T-helper 22 cell (primary cell): ENCODE measurements at places on chromosomes 1 and 21.

GRCh38 chr1:225825607-225826007 lies 15.7 kb downstream of the EPHX1 start:
- DNase-seq = no peak

DNA sequence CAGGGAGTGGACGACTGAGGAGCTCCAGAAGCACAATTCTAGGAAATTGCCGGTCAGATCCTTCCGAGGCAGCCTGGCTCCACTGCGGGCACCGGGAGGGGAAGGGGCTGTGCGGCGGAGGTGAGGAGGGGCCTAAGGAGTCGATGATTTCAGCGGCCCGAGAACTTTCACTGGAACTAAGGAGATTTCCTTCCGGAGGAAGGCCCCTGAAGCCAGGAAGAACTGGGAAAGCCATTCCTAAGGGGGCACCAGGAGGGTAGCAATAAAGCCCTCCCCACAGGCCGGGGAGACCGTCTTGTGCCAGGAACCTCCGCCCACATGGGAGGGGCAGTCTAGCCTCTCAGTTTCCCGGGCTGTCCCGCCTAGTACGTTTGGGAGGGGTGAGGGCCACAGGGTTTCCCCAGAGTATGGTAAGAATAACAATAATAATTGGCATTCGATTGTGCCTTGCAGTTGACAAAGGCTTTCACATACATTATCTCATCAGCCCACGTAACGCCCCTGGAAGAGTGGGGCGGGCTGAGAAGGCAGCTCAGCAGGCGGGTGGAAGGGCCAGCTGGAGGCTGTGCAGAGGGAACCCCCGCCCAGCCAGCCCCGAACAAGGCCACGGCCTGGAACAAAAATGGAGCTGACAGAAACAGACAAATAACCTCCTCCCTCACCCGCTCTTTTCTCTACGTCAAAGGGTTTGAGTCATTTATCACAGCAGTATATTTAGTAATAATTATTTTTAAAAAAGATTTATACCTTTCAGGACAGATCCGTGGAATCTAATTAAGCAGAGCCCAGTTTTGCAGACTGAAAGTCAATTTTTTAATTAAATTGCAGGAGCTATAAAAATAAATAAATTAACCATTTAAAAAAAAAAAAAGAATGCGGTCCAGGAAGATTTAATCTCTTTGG lies 19.8 kb downstream of the NPR1 start:
- no peak for DNase-seq

DNA sequence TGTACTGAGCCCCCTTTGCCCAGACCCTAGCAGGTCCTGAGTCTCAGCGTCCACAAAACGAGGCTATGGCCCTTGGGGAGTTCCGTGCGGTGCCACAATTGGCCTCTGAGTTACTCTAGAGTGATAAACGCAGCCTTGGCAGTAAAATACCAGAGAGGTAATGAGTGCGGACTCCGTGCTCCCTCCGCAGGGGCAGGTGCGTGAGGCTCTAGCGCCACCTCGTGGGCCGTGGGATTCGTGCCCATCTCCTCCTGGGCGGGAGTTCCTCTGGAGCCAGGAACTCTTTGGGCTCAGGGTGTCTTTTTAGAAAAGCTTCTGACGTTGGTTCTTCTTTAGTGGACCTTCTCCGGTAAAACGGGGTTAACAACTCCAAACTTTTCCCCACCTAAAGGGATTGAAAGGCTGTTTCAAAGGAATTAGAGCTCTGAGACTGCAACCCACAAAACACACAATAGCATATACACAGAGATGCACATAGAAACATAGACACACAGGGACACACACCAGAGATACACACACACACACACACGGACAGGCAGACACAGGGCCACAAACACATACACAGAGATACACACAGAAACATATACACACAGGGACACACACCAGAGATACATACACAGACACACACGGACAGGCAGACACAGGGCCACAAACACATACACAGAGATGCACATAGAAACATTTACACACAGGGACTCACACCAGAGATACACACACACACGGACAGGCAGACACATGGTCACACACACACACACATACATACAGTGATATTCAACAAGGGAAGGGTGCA lies 99.4 kb downstream of the KCNJ15 start:
- peak; percentile 13 for DNase-seq

DNA sequence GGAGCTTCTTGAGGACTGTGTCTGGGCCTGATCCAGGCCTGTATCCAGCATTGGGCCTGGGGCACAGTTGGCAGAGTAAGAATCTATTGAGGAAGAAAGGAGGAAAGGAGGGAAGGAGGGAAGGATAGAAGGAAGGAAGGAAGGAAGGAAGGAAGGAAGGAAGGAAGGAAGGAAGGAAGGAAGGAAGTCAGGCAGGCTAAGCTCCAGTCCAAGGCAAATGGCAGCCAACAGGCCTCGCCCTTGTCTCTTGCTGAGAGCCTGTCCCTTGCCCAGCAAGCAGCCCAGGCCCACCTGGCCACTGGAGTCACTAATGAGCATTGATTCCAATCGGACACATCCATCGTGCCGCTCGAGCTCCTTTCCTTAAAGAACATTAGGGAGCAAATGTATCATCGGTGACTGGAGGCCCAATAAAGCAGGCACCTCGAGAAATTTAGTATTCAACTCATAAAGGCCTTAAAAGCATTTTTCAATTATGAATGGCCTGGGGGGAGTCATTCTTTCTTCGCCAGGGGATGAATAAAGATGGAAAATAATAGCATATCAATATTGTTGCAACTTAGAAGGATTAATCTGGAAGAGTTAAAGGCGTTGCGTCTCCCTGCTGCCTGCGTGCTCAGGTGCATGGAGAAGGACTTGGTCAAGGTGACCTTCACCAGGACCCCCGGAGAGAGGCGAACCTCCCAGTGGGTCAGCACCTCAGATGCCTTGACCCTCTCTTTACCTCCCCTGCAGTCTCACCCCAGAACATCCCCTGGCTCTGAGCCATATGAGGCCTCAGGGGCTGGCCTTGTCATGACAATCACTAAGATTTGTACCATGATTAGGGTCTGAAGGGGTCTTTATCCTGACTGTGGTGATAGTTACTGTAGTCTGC lies 144.5 kb upstream of the RUNX3 start:
- DNase-seq = no peak

DNA sequence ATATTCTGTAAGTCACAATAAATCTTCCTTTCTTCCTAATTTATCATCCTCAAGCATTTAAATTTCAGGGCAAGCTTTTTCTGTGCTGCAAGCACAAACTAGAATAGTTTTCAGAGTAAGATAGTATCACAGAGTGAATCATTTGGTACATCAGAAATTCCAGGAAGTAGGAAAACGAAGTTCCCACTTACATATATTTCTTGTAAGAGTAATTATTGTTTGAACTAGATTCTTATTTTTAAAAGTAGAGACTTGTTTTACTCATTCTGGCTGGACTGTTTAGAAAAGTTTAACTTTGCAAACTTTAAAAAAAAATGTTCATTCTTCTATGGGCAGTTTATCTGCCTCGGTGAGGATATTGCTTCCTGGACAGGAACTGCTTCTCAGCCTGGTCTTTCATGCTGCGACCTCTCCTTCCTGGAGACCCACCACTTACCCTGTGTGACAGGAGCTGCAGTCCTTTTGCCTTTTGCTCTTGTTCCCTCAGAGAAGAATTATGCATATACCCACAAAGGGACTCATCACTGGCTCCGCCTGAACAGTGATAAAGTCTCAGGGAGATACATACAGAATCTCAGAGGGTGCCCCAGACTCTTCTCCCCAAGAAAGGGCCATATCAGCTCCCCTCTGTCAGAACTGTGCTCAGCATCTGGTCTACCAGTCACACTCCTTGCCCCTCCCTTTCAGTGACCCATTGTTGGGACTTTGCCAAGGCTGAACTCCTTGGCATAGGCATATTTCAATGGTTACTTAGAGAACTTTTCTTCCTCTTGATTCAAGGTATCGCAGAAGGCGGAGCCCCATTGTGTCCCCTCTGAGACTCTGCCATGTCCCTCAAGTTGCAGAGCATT lies 102.7 kb upstream of the CD55 start:
- no peak for DNase-seq

DNA sequence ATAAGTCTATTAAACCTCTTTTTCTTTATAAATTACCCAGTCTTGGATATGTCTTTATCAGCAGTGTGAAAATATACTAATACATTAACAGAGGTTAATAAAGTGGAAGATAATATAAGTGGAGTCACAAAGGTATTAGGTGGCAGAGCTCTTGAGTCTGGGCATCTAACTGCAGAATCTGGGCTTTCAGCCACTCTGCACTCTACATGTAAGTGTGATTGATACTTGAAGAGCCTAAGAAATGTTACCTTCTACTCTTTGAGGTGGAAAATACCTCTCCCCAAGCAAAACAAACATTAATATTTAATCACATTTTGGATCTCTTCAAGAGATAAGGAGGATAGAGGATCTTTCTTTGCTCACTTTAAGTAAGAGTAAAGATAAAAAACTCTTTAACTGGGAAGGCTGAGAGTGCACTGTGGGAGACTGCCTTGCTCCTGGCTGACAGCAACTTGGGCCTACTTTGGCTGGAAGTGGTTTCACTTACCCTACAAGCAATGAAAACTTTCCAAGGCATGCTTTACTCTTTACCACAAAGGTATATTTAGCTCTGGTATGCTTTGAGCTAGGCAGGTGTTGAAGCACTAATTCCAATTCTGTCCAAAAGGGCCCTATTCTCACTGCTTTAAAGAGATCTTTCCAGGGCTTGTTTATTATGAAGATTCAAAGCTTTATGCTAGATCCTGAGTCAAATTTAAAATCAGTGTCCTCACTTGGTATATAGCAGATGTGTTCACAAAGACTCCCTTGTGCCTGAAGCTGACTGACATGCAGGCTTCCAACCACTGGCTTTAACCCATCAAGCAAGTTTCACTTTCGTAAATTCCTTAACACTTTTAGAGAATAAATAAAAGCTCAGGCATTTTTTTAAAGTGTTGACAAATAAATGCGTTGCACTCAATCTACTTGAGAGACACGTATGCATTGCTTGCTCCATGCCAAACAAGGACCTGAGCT lies 245.3 kb upstream of the ZP4 start:
- DNase-seq = no peak

DNA sequence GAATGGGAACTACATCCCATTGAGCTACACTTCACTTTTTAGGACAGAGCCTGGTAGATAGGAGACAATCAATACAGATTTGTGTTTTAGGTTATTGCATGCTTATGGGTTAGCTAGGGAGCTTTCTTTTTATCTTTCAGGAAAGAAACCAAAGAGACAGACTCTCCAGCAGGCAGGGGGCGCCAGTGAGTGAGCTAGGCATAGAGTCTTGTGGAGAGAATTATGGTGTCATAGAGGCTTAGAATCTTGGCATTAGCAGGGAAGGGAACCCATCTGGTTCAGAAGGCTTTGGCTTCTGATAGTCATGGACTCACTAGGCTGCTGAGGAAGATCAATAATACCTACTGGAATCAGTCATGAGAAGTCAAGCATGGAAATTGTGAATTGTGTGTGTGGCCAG lies at the start of gene SMCP:
SMCP (plus strand) TSS at position 281 of the 400 bp plus-strand sequence. CDS start 6,101 bp downstream, outside the sequence.
- no peak for DNase-seq
